Stimulated activated CD4-positive, alpha-beta T cell treated with anti-CD3 and anti-CD28 coated beads, Interleukin-12 subunit alpha, Interleukin-12 subunit beta, amount 100 ng/mL, for 4 hours (primary cell): ENCODE measurements at places on chromosomes 11 and 22.

DNA sequence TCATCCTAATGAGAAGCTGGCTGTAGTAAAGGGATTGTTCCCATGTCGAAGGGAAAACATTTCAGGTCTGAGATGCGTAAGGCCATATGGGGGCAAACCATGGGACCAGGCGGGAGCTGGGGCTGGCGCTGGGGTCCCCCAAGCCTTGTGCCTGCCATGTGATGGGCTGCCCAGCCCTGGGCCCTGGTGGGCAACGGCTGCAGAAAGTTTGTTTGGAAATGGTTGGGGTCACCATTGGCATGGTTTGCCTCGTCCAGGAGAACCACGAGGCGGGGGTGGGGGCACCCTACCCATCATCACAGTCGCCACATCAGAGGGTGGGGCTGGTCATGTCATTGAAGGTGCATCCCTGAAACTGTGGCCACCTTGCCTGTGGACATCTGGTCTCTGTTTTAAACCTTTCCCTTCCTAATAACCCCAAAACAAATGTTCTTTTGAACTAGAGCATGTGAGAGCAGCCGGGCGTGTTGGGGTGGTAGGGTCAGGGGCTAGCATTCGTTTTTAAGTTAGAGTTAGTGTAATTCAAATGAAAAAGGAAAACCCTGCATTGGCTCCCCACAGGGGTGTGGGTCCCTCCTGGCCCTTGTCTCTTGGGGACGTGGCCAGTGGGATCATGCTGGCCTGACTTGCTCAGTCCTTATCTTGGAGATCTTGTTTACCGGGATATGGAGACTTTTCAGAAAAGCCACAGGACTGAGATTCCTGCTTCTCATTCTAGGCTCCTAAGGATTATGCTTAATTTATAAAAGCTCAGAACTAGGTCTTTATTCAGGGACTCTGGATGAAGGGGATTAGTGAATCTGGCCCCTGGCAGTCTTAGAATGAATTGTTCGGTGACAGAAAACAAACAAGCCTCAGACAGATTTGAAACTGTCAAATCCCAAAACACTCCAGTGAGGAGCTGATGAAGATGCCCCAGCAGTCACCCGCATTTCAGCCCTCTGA lies 98.5 kb downstream of the CTTN start:
- DNase-seq = no peak

DNA sequence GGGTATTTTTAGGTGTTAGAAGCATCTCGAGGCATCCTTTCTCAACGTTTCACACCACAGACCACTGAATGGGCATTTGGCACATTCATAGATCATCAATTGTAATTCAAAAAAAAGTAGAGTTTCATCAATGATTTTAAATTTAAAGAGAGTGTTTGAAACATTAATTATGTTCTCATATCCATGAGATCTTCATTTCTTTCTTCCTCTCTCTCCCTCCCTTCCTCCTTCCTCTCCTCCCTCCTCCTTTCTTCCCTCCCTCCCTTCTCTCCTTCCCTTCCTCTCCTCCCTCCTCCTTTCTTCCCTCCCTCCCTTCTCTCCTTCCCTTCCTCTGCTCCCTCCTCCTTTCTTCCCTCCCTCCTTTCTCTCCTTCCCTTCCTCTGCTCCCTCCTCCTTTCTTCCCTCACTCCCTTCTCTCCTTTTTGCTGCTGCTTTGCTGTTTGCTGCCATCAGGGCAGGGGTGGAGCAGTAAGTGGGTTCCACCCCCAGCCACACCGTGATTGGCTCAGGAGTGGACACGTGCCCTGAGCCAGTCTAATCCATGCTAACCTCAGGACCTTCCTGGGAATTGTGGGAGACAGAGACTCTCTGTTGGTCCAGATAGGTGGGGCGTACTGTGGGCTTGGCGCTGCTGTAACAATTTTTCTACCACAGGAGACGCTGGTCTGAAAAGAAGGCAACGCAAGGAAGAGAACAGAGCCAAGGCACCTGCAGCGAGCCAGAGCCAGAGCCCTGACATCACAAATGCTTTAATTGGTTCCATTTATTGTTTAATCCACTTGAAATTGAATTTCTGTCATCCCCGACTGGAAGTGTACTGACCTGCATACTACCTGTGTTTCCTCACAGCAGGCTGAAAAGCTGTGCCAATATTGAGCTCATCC lies 33.7 kb upstream of the APOBEC3A start:
- DNase-seq = no peak

GRCh38 chr22:44164031-44164430 lies 16.7 kb upstream of the PARVG start:
- DNase-seq = no peak

GRCh38 chr11:103637295-103637694 lies 399.1 kb upstream of the DDI1 start:
- no peak for DNase-seq

DNA sequence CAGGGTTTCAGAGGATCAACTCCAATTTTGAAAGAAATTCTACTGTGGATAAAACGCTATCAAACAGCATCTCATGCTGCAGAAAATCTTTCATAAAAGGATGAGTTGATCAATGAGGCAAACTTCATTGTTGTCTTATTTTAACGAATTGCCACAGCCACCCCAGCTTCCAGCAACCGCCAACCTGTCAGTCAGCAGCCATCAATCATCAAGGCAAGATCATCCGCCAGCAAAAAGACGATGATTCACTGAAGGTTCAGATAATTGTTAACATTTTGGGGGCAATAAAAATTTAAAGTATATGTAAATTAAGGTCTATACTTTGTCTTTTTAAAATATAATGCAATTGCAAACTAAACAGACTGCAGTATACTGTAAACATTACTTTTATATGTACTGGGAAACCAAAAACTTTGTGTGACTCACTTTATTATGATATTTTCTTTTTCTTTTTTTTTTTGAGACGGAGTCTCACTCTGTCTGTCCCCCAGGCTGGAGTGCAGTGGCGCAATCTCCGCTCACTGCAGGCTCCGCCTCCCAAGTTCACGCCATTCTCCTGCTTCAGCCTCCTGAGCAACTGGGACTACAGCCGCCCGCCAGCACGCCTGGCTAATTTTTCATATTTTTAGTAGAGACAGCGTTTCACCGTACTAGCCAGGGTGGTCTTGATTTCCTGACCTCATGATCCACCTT lies 155.3 kb upstream of the SYN3 start:
- DNase-seq = no peak

DNA sequence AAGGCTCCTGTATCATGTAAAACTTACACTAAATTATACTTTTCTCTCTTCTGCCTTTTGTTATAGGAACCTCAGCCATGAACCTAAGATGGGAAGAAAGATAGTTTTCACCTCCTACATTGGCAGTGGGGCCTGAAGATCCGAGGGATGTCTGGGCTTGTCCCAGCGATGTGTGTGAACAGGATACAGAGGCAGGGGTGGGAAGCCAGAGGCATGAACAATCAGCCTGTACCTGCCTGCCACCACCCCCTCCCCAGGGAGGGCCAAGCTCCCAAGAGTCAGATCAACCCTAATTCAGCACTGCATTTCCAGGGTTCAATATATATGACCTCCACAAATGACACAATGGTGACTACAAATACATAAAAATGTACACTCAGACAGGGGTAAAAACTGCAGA lies 9.4 kb downstream of the KIAA0930 start:
- no peak for DNase-seq

- DNase-seq = no peak
Measured at GRCh38 chr22:48476577-48476976, 1351.1 kb downstream of the BRD1 start.

GRCh38 chr11:13713982-13714381 lies 45.5 kb downstream of the FAR1 start:
- DNase-seq = no peak

DNA sequence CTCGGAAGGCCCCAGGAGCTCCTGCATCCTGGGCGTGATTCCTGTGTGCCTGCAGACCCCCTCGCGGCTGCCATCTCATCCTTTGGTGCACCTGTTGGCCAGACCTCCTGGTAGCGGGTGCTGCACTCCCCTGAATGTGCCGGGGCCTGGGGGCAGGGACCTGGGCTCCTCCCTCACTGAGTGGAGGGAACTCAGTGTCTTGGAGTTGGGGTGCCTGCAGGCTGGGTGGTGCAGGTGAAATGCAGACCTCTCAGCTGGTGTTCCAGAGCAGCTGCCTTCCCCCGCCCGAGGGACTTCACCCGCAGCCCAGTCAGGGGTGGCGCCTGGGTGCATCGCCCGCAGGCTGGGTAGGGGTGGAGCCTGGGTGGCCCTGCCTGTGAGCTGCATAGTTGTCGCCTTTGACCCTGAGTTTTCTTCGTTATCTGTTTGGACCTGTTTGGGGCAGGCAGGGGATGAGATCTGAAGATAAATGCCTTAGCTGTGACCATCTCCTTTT lies 31.4 kb downstream of the LRP5 start:
- no peak for DNase-seq

GRCh38 chr11:113907681-113908080 lies 3.1 kb downstream of the HTR3B start:
- DNase-seq = no peak

DNA sequence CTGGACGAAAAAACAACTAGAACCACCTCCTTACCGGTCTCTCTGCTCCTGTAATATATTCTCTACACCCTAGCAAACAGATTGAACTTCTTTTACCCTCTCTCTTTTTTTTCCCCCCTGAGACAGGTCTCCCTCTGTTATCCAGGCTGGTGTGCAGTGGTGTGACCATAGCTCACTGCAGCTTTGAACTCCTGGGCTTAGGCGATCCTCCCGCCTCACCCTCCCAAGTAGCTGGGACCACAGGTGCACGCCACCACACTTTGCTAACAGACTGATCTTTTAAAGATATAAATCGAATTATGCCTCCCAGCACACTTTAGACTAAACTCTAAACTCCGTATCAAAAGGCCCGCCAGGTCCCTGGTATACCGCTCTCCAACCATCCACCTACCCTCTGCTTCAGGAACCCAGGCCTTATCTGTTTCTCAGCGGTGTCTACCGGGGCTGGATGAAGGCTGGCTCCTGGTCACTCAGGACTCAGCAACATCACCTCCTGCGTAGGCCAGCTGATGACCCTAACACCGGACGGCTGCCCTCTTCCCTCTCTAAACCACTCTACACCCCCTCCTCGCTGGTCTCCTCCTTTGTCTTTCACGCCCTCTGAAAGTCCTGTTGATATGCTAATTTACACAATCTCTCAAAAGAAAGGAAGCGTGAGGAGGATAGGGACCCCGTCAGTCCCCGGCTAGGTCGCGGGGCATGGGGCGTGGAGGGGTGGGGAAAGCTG lies 745 bp downstream of the C22orf39 start:
- no peak for DNase-seq

GRCh38 chr11:62536301-62536957 lies 10.2 kb downstream of the AHNAK start:
- no peak for DNase-seq
